ENCODE measurements at places on chromosomes 7 and 10. TPM values are rescaled to one million over a fixed set of nuclear protein-coding genes. Genes with fewer than 3 reads are reported as not detected.

DNA sequence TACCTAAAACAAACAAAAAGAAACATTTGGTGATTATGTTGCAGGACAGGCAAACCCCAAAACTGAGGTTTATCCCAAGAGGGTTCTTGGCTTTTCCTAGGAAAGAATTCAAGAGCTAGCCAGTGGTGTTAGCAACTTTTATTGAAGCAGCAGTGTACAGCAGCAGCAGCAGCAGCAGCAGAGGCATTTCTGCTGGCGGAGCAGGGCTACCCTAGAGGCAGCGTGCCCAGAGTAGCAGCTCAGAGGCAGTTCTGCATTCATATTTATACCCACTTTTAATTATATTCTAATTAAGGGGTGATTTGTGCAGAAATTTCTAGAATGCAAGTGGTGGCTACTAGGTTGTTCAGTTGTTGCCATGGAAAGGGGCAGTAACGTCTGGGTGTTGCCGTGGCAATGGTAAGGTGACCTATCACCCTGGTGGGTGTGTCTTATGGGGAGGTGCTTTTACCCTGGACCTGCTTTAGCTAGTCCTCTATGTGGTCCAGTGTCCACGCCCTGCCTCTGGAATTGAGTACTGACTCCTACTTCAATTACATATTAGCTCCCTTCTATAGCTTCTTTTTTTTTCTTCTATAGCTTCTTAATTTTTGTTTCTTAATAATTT is 53.9 kb downstream of the VCL start:
- no peak for DNase-seq
- no peak overlapping the region for H3K27ac ChIP-seq
- no peak overlapping the region for H3K4me3 ChIP-seq

DNA sequence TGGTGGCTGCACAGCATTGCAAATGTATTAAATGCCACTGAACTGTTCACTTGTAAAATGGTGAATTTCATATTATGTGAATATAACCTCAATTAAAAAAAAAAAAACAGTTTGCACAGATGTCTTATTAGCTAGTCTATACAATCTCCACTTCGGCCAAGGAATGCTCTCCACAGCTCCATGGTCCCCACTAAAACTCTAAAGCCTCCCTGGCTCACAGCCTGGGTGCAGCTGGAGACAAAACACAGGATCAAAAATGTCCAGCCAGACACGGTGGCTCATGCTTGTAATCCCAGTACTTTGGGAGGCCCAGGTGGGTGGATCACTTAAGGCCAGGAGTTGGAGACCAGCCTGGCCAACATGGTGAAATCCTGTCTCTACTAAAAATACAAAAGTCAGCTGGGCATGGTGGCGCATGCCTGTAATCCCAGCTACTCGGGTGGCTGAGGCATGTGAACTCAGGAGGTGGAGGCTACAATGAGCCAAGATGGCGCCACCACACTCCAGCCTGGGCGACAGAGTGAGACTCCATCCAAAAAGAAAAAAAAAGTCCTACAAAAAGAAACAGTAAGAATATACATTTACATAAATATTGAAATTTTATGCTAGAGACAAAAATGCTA is 66.0 kb downstream of the SRPK2 start:
- no peak overlapping the region for H3K27ac ChIP-seq
- H3K27me3 ChIP-seq, result no peaks in the 10 kb centered on the region
- peaks cover 17% of the 10 kb centered on the region for H3K36me3 ChIP-seq
- no peak for DNase-seq
- H3K4me3 ChIP-seq, result no peak overlapping the region

- DNase-seq, result no peak
- H3K27me3 ChIP-seq, result no peaks in the 10 kb centered on the region
- H3K36me3 ChIP-seq, result peaks cover 4% of the 10 kb centered on the region
- no peak overlapping the region for H3K27ac ChIP-seq
These were observed 46.5 kb upstream of the FAM20C start for GRCh38 chr7:145863-146262.

GRCh38 chr7:130641497-130641896 is 27.1 kb downstream of the COPG2 start:
- H3K27ac ChIP-seq, result peak overlapping the region; percentile 72
- no peak for DNase-seq
- H3K4me1 ChIP-seq, result peaks cover 17% of the 10 kb centered on the region
- H3K4me3 ChIP-seq, result no peak overlapping the region
- H3K36me3 ChIP-seq, result peaks cover 55% of the 10 kb centered on the region

The PAPSS2 gene
- total RNA-seq, result 0.05 TPM

Data from activated CD4-positive, alpha-beta T cell treated with anti-CD3 and anti-CD28 coated beads for 36 hours (primary cell).